Peyer's patch (tissue), 4 donors: ENCODE measurements at places on chromosomes 2 and 18. TPM values are rescaled to one million over a fixed set of nuclear protein-coding genes. Genes with fewer than 3 reads are reported as not detected.

The CYP27C1 gene
- total RNA-seq: not detected

The RSAD2 gene
- 5.8 TPM for total RNA-seq

The SP140 gene
- total RNA-seq: 3.0 TPM

The CXCR4 gene
- 4.9 TPM for total RNA-seq

The SP5 gene
- not detected for total RNA-seq

The CLEC4F gene
- not detected for total RNA-seq

The TXNDC9 gene
- total RNA-seq: 41.1 TPM

The IL37 gene
- total RNA-seq: not detected

The REG3G gene
- not detected for total RNA-seq

The CGREF1 gene
- total RNA-seq: 2.5 TPM

The NEU2 gene
- total RNA-seq: not detected

The RBFA gene
- total RNA-seq: 19.7 TPM

The LCT gene
- total RNA-seq: 12.6 TPM

The ZC3H15 gene
- 82.5 TPM for total RNA-seq

The MGAT4A gene
- total RNA-seq: 128 TPM

The STEAP3 gene
- total RNA-seq: 31.2 TPM

The IL1RN gene
- 42.7 TPM for total RNA-seq

The RAPH1 gene
- 31.4 TPM for total RNA-seq

The IL1RL1 gene
- 47.2 TPM for total RNA-seq

The POTEJ gene
- total RNA-seq: not detected
